ENCODE measurements at places on chromosomes 16 and 17.

DNA sequence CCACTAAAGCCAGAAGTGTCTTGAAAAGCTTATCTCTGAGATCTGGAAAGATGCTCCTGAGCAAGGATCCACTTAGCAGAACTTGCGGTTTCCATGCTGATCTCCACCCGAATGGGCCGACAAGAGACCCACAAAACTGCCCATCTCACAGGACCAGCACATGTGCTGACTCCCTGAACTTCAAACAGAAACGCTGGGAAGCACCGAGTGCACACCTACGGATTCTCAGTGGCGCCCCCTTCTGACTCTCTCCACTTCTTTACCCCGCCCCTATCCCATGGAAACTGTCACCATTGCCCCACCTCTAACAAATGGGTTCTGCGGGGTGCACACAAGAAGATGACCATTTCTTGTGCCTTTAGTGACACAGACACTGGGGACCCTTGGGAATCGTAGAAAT lies 21.4 kb downstream of the CDRT4 start:
- DNase-seq: no peak

DNA sequence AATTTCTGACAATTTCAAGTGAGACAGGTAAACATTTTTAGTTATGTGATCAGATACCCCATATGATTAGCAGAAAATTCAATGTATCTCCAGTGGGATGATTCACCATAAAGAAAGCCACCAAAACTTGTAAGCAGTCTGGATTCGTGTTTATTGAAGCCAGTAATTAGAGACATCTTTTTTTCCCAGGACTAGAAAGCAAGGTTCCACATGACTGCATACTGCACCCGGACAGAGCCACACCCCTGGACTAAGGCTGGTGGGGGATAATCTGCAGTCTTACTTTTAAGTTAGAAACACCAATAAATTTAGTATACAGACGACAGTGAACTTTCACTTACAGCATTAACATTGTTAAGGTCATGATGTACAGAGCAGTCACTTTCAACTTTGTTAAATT lies 24.2 kb upstream of the CMTM4 start:
- DNase-seq: no peak

GRCh38 chr16:52209227-52209626 lies 337.7 kb downstream of the TOX3 start:
- DNase-seq: no peak

- DNase-seq: no peak
These were observed 25.0 kb upstream of the GNG13 start for GRCh38 chr16:825341-826061.

DNA sequence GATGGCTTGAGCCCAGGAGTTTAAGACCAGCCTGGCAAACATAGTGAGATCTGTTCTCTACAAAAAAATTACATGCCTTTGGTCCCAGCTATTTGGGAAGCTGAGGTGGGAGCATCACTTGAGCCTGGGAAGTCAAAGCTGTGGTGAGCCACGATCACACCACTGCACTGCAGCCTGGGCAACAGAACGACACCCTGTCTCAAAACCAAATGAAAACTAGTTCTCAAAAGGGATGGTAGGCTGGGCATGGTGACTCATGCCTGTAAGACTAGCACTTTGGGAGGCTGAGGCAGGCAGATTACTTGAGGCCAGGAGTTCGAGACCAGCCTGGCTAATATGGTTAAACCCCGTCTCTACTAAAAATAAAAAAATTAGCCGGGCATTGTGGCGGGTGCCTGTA lies 31.1 kb downstream of the PPM1D start:
- no peak for DNase-seq

- no peak for DNase-seq
These were observed 12.2 kb upstream of the ITGAE start for GRCh38 chr17:3813171-3813570.

DNA sequence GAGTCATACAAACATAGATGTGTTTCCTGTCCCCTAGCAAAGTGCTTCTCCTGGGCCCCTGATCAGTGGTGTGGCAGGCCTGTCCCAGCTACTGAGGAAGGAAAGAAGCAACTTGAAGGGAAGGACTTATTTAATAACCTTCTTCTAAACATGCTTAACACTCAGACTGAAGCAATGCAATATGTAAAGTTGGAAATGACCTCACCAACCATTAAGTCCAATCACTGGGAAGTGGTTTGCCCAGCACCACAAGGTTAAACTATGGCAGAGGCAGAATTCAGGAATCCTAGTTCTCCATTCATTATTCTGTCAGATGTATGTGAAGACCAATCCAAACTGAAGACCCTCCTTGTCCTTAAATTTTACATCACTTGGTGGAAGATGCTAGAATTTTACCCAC lies 39.1 kb downstream of the CENPV start:
- DNase-seq: no peak

DNA sequence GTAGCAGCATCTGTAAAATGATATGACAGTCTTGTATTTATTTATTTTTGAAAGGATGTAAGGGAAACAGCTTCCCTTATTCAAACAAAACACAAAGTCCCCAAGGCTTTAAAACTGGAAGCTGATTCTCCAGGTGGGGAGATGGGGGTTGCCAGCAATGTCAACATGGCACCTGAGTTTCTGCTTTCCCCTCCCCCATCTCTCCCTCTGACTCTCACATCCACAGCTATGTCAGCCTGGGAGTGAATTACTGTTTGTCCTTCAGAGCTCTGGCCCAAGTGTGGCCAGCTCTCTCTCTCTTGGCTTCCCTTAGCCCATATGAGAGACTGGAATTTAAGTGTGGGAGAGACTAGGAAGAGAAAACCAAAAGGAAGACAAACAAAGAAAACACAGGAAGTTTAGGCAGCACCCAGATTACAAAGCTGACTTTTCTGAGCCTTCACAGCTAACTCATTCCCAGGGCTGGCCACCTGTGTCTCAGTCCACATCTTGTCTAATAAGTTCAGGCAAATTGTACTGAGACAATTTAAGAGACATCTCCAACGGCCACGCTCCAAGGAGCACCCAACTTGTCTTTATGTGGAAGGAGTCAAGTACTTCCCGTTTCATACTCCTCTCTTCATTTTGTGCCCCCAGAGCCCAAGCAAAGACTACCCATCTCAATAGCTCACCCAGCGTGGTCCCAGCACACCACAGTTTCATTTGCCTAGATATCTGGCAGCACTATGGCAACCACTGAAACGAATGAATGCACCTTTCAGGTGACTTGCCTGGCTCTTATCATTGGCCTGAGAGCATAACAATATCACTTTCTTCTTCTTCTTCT lies 69.2 kb downstream of the SOX9 start:
- no peak for DNase-seq

GRCh38 chr16:68331879-68332410 lies 21.1 kb downstream of the PRMT7 start:
- DNase-seq: no peak

GRCh38 chr17:49932138-49932723 lies 36.8 kb upstream of the DLX4 start:
- no peak for DNase-seq

DNA sequence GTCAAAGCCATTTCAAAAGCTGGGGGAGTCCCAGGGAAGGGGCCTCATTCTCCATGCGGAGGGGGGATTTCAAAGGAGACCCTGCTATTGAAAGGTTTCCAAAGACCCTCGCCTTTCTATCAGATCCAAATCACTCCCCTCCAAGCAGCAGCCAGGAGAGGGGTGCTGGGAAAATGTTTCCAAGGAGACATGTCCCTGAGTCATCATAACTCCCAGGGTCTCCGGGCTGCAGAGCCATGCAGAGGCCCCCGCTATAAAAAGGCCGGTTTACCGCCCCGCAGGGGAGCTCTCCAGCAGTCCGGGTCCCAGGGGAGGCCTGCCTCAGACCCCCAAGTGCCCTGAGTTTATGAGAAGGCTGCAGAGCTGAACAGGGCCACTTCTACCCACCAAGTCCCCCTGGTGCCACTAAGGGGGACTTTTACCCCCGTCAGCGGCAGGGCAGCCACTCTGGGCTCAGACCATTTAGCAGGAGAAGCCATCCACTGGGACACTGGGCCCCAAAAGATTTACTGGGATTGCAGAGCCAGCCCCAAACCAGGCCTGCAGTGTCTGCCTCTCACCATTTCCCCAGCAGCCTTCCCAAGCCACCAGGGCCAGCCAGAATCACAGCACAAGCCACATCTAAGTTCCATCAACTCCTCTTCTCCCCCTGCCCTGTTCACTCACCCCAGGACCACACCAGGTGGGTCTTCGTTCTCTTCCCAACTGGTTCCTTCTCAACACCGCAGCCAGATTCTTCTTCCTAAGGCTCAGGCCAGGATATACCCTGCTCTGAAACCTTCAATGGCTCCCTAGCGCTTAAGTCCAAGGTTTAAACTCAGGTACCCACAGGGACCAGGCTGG lies 234.4 kb downstream of the ZNF423 start:
- no peak for DNase-seq

- no peak for DNase-seq
These were observed 52.8 kb downstream of the MARCHF10 start for GRCh38 chr17:62755141-62755851.

- no peak for DNase-seq
These were observed 8.0 kb downstream of the SGSH start for GRCh38 chr17:80212109-80212508.

- DNase-seq: no peak
These were observed 65.6 kb downstream of the WIPI1 start for GRCh38 chr17:68391561-68392268.

DNA sequence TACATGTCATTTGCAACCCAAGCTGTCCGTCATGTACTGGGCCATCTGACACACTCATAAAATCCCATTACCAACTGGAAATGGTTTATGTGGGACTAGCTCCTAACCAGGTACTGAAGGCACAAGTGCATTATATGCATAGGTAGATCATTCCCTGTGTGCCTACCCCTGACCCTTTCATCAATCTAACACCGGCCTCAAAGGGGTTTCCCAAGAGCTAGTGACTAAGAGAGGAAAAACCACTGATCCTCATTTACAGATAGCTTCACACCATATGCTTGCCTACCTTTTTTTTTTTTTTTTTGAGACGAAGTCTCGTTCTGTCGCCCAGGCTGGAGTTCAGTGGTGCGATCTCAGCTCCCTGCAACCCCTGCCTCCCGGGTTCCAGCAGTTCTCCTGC lies 449.8 kb downstream of the SLC39A11 start:
- no peak for DNase-seq

GRCh38 chr16:6317934-6318333 lies 1014.7 kb upstream of the RBFOX1 start:
- no peak for DNase-seq

DNA sequence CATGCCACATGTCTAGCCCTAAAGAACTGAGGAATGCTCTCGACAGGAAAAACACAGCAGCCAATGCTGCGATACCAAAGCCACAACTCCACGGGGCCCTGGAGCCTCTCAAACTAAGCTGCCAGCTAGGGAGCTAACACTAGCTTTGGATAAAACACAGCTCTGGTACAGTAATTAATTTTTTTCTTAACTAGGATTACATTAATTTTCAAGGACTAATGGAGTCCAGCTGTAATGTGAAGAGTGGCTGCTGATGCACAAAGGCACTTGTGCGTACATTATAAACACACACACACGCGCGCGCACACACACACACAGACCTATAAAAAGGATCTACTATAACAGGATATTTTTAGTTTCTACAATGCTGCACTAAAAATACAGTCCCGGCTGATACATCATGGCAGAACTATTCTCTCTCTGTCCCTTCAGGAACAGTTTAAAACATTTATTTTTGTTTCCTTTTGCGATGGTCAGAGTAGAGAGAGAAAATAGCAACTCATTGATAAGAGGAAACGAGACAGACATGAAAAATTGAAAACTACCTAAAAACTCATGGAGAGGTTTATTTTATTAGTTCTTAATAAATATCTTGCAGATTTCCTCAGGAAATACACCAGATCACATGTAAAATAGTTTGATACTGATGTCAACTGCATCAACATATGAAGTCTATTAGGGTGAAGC lies 88.5 kb downstream of the SMG6 start:
- no peak for DNase-seq

DNA sequence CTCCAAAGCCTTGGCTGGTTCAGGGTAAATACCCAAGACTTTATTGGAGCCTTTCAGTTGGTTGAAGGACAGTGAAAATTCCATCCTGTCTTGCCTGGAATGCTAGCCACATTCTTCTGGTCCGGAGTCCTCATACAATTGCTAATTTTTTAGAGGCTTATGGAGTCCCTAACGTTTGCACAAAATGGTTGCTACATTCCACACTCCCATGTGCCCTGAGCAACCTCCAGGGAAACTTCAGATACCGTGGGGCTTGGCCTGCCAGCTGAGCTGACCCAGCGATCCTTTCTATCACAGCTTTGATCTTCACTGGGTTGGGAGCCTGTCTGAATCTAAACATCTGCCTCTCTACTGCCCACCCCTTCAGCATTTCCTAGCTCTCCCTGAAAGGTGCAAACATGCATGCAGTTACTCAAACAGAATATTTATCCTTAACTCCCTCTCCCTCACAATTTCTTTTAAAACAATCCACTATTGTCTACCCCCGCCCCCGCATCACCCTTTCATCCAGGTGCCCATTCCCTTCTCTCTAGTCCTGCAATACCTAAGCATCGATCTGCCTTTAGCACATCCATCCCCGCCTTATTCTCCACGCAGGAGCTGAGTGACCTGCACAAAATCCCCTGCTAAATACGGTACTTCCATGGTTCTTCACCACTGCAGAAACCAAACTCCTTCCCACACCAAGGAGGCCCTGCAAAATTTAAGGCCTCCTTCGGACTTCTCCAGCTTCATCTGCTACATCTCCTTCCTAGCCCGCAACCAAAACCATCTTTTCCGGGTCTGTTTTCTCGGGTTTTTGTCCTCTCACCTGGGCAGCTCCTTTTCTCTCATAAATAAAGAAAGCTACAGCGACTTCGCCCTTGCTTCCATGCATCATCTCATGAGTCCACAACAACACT lies 810 bp upstream of the GAN start:
- DNase-seq: no peak

GRCh38 chr17:81302324-81302723 lies 7.2 kb upstream of the SLC38A10 start:
- DNase-seq: no peak

GRCh38 chr16:7650431-7650830 lies 317.8 kb downstream of the RBFOX1 start:
- DNase-seq: no peak

- DNase-seq: no peak
These were observed 14.0 kb downstream of the CYB5B start for GRCh38 chr16:69438465-69438864.

DNA sequence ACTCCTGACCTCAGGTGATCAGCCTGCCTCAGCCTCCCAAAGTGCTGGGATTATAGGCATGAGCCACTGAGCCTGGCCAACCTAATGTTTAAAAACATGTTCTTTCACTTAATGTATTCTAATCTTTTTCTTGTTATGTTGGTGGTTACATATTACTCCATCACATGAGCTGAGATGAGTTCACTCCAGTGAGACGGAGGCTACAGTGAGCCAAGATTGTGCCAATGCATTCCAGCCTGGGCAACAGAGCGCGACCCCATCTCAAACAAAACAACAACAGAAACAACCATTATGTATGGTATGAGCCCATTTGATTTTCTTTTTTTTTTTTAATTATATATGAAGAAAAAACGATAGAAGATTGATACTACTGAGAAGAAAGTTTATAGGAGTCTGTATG lies 39.6 kb downstream of the SLC39A11 start:
- no peak for DNase-seq

GRCh38 chr17:30599428-30600059 lies 122.3 kb downstream of the GOSR1 start:
- DNase-seq: no peak

Data from HFF-Myc (cell line).